ENCODE measurements at places on chromosomes 2 and 18.
A peak's percentile ranks its signal among the peaks of the same experiment; 100 is the strongest.

GRCh38 chr2:200702646-200703118 is 109.0 kb upstream of the BZW1 start:
- DNase-seq, result no peak

DNA sequence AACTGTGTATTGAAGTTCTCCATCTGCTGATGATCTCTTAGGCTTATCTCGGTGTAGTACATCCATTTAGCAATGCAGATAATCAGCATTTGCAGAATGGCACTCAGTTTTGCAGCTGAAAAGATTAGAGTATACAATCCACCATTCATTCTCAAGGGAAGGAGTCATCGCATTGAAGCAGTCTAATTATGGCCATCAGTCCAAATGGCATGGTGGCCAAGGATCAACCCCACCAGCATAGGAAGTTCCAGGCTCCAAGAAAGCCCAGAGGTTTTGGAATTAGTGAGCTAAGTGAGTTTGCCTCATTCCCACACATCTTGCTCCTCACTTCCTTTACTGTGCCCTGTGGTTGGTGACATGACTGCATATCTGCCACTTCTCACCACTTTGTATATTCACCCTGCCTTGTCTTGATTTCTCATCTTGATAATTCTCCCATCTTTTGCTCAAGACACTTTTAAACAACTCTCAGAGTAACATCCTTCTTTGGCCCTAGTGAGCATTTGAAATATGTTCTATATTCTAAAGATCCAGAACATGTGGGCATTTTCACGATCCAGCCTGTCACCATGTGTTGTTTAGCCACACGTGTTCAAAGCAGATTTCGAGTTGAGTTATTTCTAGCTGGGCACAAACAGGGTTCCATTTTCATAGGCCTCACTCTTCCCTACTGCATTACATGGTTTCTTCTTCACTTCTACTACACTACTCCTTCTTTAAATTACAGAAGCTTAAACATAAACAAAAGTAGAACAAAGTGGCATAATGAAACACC is 1119.8 kb downstream of the TSN start:
- no peak for DNase-seq

DNA sequence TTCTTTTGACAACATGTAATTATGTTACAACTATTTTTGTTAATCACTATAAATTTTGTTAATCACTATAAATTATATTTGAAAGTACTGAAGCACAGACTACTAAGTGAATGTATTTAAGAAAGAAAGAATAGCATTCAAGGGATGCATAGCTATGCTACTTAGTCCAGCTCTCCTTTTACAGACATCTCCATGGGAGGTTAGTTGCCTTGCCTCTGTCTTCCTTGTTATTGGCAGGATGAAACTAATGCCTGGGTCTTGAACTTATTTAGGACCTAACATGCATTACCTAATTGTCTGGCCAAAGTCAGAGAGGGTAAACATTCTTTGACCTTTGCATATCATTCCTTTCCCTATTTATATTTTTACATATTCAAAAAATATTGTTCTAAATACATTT is 519.5 kb downstream of the NRXN1 start:
- DNase-seq, result no peak

DNA sequence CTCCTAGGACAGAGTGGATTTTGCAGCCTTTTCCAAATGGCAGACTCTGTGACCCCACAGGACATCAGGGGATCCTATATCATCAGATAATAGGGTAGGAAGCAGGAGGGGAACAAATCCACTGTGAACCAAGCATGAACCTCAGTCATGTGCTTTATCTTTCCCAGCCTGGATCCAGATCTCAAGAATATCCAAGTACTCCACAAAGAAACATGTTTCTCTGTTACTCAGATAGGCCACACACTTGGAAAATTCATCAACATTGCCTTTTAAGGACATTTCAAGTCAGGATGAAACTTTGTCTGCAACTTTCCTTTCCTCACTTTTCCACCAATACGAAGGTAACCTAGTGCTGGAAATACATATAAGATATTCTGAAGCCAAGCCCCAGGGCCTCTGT is 85.8 kb downstream of the RDH14 start:
- no peak for DNase-seq

DNA sequence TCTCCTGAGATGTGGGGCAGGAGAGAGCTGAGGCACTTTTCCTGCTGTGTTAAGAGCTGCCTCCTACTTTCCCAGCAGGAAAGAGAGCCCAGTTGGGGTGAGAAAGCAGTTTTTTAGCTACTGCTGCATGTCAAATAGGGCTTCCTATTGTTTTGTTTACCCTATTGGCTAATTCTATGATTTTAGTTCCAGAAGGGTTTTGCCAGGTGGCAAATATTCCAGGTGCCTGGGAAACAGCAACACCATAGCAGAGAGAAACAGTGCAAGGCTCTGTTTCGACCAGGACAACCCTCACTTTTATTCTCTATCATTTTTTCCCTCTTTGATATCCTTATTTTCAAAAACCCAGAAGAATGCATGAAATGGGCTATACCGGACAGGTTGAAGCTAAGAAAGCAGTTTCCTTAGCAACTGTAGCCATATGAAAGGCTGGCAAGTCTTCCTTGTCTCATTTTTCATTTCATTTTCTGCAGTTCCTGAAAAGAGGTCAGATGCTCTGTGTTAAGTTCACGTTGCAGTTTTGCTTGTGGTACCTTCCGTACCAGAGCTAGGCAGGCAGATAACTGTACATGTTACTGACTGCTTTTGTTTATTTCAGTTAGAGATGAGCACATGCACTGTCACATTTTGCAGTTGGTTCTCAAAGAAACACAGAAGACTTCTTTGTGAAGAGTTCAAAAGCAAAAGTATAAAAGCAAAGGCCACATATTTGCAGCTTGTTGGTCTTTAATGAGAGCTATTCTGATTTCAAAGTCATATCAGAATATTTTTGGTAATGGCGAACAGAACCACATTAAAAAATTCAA is 84.8 kb downstream of the AQP4 start:
- no peak for DNase-seq

- no peak for DNase-seq
Observed at GRCh38 chr2:133453032-133453431, 115.2 kb downstream of the NCKAP5 start.

- no peak for DNase-seq
Observed at GRCh38 chr2:38720613-38721241, 30.4 kb downstream of the SRSF7 start.

GRCh38 chr18:67608615-67609273 is 92.2 kb upstream of the DSEL start:
- DNase-seq, result no peak

DNA sequence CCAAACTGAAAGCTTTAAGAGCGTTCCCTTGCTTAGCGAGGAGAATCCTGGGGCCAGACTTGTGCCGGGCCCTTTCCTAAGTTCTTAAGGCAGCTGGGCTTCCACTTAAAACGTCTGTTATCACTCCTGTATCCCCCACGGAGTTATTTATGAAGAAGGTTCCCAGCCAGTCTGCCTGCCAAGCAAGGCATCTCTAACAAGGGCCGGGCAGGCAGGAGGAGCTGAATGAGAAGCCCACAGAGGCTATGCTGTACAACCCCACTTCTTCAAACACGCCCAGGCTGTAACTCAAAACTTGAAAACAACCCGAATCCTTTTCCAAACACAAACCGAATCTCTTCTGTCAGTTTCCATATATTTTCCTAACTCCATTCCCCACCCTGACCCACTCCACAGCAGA is 39.0 kb upstream of the ZFP36L2 start:
- DNase-seq, result no peak

DNA sequence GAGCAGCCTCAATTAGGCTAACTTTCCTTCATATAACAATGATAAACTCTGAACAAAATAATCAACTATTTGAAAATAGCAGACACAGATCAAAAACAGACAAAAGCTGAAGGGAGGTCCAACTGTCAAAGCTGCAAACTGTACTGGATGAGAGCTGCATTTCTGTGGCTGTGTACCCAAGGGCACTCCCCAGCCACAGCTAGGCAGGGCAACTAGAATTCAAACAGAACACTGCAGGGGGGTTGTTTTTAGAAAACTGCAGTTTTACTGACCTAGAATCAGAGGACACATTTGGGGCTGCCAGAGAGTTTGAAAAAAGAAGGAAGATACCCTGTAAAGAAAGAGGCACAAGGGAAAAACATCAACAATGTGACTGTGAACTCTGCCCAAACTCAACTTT is 56.8 kb downstream of the SMAD2 start:
- no peak for DNase-seq

DNA sequence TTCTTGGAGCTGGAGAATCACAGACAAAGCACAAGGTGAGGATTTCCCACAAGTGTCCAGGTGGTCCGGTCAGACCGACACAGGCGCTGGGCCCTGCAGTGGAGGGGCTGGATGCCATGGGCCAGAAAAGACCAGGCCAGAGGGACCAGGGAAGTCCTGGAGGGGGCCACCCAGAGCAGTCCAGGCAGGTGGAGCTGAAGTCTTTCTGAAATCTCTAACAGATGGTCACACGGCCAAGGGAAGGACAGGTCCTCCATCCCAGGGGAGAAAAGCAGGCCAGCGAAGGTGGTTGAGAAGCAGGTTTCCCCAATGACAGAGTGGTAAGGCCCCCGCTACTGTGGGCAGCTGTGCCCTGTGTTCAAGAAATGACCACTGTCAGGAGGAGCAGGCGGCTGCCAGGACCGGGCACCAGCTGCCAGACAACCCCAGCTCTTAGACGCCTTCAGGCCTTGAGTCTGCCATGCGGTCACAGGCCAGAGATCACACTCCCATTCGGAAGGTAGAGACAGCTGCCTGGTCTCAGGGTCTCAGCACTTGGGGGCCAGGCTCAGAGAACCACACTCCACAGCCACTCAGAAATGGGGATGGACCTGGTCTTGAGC is 25.9 kb downstream of the HS1BP3 start:
- no peak for DNase-seq

DNA sequence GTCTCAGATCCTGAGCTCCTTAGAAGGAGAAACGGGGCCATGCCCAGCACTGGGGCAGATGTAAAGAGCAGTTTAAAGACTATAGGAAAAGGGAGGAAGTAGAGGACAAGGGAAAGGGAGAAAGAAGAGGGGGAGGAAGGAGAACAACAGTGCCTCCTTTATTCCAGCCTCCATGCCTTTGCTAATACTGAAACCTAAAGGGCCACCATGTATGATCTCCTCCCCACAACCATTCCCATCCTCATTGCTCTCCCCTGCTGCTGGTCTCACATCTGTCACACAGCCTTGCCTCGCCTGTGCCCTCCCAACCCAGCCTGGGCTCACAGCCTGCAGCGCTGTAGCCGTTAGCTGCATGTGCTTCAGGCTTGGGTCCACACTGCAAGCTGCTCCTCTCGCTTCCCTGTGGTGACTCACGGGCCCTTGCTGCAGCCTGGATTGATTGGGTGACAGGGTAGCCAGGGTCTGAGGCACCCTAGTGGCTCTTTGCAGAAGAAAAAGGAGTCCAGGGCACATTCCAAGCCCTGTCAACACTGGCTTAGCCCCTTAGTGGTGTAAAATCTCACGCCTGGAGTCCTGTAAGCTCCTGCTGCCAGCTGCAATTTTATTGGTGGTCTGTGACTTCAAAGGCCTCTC is 281.9 kb downstream of the SRBD1 start:
- no peak for DNase-seq

DNA sequence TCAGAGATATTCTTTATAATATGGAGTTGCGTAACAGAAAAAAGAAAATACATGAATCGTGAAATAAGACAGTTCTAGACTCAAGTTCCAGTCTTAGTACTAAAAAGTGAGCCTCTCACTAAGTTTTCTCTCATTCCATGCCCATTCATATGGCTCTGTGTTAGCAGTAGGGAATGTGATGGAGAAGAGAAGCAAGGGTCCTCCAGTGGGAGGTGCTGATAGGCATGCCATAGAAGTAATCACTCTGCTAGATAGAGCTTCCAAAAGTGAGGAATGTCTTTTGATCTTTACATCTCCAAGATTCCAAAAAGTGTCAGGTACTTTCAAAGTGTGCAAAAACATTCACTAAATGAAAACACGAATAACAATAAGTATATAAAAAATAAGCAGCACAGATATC is 678.4 kb downstream of the DCDC2C start:
- DNase-seq, result no peak

- no peak for DNase-seq
Observed at GRCh38 chr18:56289381-56289780, 349.0 kb downstream of the TXNL1 start.

DNA sequence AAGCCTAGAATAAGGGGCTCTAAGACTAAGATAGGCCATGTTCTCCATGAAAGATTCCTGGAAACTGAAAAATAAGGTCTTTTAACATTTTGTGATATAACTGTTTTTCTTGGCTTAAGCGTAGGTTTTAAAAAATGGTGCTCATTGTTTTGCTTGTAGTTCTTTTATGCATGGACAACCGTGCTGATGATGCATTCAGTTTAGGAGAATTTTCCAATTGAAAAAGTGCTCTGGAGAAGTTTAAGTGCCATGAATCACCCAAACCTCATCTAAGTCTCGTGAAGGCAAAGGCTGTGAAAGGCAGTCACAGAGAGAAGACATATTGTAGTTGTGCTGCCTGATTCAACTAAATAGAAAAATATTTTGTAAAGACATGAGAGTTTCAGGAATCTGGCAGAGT is 111.8 kb upstream of the GAREM1 start:
- no peak for DNase-seq

DNA sequence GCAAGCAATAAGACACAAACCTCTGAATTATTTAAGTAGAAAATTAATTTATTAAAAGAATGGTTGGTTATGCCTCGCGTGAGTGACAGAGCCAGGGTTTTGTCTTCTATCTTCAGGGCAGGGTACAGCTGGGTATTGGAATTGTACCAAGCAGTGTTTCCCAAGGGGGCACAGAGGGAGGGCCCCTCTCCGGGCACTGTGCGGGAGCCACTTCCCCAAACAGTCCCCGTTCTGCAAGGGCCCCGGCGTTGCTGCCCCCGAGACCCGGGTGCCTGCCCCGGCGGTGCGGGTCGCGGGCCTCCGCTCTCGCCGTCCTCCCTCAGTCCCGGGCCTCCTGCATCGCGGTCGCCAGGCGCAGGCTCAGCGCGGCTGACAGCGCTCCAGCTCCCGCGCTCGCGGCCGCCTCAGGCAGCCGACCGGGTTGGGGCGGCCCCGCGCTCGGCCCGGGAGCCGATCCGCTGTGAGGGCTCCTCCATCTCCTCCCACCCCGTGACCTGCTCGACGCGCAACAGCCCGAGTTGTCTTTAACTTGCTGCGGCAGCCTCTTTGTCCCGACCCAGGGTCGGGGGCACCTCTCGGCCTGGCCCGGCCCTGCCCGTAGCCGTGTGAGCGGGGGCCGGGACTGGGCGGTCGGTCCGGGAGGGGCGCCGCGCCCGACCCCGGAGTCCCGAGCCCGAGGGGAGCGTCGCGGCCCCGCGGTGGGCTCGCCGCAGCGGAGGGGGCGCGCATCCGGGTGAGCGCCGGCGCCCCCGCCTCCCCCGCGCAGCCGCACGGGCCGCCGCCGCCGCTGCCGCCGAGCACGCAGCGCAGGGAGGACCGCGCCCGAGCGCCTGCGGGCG is 620 bp upstream of the GALNT1 start:
- DNase-seq, result peak; percentile 20

DNA sequence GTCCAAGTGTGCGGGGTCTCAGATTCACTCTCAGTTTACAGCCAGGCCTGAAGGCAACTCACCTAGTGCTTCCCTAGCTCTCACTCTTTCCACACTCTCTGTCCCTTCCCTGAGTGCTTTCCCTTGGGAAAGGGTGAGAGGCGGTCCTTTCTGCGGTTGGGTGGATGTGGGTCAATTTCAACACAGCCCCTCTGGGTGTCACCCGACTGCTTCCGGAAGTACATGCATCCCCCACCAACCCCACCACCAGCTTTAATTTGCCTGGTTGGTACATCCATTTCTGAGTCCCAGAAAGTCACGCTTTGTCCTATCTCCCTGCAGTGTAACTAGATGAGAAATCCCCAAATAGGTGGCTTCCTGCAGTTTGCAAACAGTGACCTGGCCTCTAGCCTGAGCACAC is 307.3 kb upstream of the MEIS1 start:
- no peak for DNase-seq

Data from substantia nigra (tissue), 51 donors.